ENCODE measurements at places on chromosomes 7 and 10.

DNA sequence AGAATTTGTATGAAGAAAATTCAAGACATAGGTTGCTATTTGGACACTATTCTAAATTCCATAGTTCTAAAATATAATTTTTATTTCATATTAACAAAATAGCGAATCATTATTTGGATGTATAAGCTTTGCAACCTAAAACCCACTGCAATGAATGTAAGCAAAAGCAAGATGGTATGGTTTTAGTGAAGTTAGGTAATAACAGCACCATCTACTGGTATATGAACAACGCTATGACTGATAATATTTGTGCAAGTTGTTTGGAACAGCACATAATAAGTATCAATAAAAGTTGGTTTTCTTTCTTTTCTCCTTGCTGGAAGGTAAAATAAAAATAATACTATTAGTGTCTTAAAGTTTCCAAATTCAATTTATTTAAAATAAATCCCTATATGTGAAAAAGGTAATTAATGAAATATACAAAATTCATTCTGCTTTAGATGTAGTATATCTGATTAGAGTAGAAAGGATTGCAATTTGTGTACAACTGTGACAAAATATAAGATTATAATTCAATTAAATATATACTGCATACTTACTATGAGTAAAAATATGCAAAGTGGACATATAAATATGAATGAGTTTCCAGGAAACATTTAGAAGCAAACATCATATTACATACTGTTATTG is 79.0 kb upstream of the LSM8 start:
- peak; percentile 15 for DNase-seq

GRCh38 chr7:138167869-138168296 is 91.6 kb downstream of the AKR1D1 start:
- DNase-seq: no peak

- no peak for DNase-seq
Measured at GRCh38 chr10:92291616-92291865, 574 bp downstream of the MARCHF5 start.

DNA sequence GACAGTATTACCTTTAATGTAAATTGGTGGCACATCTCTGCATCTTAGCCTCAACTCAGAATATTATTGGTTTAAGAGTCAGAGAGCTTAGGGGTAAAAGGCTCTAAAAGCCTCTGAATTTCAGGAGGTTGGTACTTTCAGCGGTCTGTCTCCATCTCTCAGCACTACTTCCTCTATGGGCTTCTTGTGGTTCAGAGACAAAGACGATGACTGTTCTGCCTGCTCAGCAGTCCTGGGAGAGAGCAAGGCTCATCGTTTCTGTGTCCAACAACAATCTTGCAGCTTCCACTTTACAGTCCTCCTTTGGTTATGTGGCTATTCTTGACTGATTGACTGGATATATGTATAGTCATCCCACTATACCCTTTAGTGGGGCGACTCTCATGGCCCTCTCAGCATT is 394.7 kb downstream of the AUTS2 start:
- no peak for DNase-seq

DNA sequence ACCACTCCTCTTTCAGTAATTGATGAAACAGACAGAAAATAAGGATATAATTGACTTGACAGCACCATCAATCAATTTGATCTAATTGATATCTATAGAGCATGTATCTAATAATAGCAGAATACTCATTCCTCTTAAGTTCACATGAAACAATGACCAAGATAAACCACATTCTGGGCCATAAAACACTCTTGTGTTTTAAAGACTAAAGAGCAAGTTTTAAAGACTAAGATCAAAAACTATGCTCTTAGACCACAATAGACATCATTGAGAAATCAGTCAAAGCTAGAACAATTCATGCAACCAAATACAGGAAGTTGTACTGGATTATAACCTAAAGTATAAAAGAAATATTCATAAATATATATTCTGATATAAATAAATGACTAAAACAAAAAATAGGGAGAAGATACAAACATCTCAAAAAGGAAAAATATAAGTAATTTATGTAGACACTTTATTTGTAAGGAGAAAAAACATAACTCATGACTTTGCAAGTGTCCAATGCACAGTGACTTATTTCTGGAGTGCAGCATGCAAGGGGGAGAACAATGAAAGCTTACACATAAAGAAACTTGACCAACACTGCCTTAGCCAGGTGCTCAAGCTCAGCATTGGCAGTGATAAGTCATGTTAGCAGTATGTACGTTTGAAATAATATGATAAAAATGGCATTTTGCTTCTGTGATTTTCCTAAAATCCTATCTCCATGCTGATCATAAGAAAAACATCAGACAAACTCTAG is 312.7 kb upstream of the IGFBP3 start:
- no peak for DNase-seq

DNA sequence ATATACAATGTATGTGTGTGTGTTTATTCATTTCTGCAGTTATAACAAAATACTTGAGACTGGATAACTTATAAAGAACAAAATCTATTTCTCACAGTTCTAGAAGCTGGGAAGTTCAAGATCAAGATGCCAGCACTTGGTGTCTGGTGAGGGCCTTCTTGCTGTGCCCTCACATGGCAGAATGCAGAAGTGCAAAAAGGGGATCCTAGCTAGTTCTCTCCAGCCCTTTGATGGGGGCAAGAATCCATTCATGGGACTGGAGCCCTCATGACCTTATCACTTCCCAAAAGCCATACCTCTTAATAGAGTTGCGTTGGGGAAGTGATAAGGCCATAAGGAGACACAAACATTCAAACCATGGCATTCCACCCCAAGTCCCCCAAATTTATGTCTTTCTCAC is 8.4 kb downstream of the GRB10 start:
- no peak for DNase-seq

DNA sequence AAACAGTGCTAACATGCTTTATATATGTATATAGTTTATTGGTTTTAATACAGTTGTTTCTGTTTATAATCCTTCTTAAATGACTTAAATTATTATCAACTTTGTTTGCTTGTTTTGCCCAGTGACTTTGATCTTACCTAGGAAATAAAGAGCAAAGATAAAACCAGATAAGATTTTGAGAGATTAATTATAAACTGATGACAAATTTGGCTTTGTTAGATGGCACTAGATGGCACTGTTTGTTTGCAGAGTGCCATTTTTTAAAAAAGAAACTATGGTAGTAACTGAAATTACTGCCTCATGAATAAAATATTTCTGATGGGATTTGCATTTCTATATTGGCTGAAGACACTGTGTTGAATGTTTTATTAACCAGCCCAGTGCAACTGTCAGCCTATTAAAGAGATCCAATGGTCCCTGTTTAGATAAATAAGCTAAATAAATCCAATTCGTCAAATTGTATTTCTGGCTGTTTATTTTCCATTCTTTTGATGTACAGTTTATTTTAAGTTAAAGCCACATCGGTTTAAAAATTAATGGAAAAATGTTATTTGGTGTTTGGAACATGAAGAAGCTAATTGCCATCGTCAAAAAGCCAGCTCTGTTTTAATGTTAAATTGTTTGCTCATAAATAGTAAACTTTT is 28.7 kb downstream of the VTI1A start:
- DNase-seq: no peak

DNA sequence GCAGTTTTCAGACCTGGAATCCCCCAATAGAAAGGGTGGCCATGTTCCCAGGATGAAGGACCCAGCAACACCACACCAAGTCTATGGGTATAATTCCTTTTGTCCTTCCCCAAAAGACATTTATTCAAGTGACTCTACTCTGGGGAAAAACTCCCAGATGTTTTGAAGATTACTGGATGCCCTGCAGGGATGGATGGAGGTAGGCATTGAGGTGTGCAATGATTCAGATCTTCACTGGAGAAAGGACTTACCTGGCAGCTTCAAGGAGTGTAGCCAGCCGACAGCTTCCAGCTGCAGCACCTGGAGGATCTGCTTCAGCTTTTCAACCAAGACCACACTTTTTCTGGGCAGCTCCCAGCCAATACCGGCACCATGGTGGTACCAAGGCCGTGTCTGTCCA is 172.0 kb downstream of the BAMBI start:
- no peak for DNase-seq

DNA sequence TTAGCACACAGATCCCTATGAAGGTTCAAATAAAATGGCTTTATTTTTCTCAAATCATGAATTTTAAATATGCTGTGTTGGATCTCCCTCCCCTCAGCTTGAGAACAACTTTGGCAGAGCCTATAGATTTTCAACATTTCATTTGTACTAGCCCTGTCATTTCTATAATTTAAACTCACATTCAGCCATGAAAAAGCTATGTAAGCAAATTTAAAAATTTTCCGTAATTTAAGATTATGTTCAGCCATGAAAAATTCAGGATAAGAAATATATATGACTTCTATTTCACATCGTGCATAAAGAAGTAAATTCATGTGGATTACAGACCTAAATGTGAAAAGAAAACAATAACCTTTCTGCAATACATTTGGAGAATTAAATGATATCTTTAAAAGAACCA is 36.5 kb upstream of the SCIN start:
- DNase-seq: no peak

- DNase-seq: no peak
Measured at GRCh38 chr7:136884492-136884891, 16.0 kb downstream of the CHRM2 start.

- no peak for DNase-seq
Measured at GRCh38 chr10:37733822-37734221, 123.6 kb downstream of the ZNF248 start.

DNA sequence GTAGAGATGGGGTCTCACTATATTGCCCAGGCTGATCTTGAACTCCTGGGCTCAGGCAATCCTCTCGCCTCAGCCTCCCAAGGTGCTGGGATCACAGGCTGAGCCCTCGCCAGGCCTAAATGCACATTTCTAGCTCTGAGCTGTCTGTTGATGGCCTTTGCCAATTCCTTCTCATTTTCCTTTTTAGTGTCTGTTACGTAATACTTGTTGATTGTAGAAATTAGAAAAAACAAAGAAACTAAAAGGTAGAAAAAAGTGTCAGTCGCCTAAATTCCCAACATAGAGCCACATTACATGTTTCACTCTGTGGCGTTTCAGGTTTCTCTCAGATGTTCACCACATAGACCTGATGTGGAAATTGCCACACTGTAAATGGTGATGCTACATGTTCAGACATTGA is 44.0 kb upstream of the RASGEF1A start:
- DNase-seq: no peak

DNA sequence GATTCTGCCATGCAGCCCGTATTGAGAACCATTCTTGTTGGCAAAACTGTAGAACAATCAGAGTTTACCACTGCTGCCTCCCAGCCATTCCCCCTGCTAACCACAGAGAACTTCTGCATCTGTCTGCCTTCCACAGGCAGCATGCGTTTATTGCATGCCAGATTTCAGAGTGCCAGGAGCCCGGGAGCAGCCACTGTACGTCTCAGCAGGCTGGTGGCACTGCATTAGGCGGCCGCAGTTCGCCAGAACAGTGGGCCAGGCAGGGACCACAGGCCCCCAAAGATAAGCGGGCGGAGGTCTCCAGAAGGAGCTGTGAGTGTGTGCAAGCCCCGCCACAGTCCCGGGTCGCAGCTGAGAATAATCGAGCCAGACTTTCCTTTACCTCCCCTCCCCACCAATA is 31.8 kb downstream of the ZNF467 start:
- DNase-seq: no peak

DNA sequence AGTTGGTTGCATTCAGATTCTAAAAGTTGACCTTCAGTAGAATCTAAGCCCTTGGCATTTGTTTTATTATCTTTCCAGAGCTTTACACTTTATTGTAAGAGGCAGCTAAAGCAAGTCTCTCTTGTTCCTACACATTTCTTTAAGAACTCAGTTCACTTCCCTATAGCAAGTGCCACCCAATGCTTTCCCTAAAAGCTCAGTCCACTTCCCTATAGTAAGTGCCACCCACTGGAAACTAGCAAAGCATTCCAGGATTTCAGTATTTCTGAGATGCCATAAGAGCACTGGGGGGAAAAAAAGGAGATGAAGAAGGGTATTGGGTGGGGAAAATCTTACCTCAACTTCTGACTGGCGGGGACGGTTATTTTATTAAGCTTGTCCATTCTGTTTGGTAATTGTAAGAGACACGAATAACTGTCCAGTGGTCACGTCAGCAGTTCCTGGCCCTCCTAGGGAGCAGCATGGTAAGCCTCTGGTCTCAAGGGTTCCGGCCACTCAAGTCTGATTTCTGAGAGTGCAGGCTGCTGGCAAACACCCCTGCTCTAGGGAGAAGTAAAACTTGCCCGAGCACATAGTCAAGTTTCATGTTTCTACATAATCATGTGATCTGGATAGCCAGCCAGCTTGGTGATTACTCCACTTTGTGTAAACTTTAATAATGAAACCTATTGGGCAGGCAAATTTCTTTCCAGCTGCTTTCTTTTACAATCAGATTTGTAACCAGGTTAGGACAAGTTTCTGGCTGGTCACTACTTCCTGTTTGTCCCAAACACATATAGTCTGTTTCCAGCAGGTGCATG is at the start of gene BLNK:
Gene BLNK (minus strand): TSS at position 554 of the 800 bp plus-strand sequence. CDS start 171 bp downstream, at position 383.
- peak; percentile 28 for DNase-seq

- DNase-seq: no peak
Measured at GRCh38 chr10:128475686-128476367, 349.6 kb upstream of the MKI67 start.

DNA sequence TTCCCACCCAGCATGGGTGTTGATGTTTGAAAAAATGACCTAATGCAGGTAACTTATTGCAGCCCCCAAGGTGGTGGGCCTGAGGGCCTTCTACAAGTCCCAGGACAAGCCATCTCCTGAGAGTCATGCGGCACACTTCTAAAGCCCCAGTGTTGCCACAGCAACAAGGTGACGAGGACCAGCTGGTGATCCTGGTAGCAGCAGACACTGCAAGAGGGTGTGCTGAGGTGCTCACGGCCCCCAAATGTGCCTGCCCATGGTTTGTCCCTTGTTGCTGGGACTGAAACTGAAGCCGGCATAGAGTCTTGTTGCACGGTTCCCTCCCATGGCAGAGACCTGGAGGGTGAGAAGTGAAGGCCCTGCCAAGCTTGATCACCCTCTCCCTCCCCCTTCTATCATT is 333.2 kb upstream of the MGMT start:
- DNase-seq: no peak
